Camera-type eye (tissue), 1 donor: ENCODE measurements at places on chromosomes 3 and 15. TPM values are rescaled to one million over a fixed set of nuclear protein-coding genes. Genes with fewer than 3 reads are reported as not detected.

TPRG1 gene
- total RNA-seq, result 0.49 TPM

GAP43 gene
- 25.6 TPM for total RNA-seq

RAB27A gene
- 26.5 TPM for total RNA-seq

GALNT15 gene
- total RNA-seq, result 12.4 TPM

PLSCR2 gene
- total RNA-seq, result not detected

KIF9 gene
- 11.5 TPM for total RNA-seq
